ENCODE measurements at places on chromosomes 1 and 21. TPM values are rescaled to one million over a fixed set of nuclear protein-coding genes. Genes with fewer than 3 reads are reported as not detected.

DNA sequence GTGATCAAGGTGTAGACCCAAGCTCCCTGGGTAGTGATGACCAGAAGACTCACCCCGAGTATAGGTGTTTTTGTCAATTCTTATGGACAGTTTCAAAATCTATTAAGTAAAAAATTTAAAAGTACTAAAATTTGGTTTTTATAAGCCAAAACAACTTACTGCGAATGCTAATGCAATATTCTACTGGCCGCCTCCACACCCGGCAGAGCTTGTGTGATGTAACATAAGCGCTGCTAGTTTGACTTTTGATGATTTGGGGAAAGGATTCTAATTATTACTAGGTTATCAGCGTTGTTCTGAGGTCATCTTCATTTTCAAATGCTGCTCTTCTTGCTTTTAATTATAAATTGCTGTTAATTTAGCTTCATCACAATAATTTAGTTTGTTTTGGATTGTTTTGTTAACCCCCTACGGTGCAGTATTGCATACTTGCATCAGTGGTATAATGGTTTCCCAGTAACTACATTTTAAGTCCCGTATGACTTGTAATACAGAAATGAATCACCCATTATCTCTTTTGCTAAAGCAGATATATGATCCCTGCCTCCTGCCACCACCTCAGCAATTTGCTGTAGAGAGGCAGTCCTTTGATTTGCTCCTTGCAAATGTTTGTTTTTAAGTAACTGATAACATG is 178.0 kb downstream of the SDCCAG8 start:
- no peak for DNase-seq

Gene ERICH3
- not detected for total RNA-seq

- no peak for DNase-seq
Observed at GRCh38 chr1:84146411-84147032, 2.5 kb downstream of the PRKACB start.

Gene ZNF683
- not detected for total RNA-seq

Gene TSNAX
- total RNA-seq, result 39.2 TPM
